Stimulated activated CD4-positive, alpha-beta T cell treated with anti-CD3 and anti-CD28 coated beads, Interleukin-1b, Interleukin-23, amount 100 ng/mL, for 1 hour (primary cell): ENCODE measurements at places on chromosomes 5 and 9.

- no peak for DNase-seq
These were observed 884.9 kb upstream of the WWC1 start for GRCh38 chr5:167406513-167406912.

DNA sequence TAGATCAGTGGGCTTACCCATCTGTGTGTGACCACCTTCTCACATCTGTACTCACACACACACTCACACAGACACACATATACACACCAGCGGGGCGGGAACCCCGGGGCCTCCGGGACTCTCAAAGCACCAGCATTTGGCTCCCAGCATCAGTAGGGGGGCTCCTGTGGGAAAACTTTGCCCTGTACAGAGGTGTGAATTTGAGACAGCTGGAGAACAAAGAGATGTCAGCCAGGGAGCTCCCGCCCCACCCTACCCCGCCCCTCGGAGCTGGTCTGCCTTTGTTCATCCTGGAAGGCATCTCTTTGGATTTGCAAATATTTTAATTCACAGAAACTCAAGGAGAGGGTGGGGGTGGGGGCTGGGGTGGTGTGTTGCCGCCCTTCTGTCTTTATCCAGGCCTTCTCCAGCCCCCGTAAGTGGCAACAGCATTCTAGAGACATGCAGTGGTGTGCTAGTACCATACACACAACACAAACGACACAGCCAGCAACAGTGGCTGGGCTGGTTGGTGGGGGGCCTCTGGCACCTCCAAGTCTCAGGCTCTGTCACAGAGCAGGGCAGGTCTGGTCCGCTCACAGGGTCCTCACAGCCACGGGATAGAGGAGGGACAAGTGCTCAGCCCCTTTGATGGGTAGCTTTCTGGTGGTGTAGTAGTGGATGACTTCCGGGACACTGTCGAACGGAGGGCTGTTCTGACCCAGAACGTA is 15.5 kb upstream of the SLC25A51 start:
- DNase-seq, result no peak

- no peak for DNase-seq
These were observed 76.5 kb downstream of the KCTD16 start for GRCh38 chr5:144247131-144247530.

- no peak for DNase-seq
These were observed 92.9 kb upstream of the IER5L start for GRCh38 chr9:129270903-129271431.

- no peak for DNase-seq
These were observed 11.8 kb downstream of the LHX6 start for GRCh38 chr9:122216798-122217418.

- no peak for DNase-seq
These were observed 61.7 kb upstream of the PSD2 start for GRCh38 chr5:139733698-139734538.

DNA sequence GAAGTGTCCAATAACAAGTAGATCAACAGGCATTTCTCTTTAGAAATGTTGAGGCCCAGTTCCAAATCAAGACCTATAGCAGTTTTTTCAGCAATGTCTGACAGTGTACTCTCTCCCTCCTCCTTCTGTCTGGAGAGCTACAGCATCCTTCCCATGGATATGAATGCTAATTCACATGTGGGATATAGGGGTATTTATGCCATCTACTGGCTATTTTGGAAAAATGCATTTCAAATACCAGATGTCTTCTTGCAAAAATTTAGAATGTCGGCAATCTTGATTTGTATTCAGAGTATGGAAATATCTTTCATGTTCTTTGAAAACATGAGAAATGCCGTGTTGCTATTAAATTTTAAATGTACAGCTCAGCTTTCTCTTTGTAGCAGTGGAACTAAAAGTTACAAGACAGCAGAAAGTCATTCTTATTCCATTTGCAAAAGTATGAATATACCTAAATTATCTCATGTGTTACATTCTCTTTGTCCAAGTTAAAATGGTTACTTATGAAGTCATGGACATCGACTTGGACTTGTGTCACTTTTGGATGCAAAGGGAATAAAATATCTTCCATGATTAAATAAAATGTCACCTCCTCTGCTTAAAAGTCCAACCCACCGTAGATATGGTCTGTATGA is 647.8 kb downstream of the TAF11L14 start:
- DNase-seq, result no peak
